ENCODE measurements at places on chromosomes 1 and 21.

DNA sequence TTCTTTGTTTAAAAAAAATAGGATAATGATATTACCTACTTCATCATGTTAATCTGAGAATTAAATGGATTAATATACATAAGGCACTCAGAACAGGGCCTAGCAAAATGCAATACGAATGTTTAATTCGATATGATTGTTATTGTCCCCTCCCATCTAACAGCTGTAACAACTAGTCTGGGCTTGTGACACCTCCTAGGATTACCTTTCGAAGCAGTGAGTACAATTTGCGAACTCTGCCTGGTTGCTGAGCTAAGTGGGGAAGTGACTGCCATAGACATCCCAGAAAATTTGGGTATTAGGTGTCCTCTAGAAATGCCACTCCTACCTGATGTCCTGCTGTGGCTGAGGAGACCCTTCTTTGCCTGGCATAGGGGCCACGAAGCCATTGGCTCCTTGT lies 3.0 kb downstream of the RASSF5 start:
- no peak for DNase-seq

DNA sequence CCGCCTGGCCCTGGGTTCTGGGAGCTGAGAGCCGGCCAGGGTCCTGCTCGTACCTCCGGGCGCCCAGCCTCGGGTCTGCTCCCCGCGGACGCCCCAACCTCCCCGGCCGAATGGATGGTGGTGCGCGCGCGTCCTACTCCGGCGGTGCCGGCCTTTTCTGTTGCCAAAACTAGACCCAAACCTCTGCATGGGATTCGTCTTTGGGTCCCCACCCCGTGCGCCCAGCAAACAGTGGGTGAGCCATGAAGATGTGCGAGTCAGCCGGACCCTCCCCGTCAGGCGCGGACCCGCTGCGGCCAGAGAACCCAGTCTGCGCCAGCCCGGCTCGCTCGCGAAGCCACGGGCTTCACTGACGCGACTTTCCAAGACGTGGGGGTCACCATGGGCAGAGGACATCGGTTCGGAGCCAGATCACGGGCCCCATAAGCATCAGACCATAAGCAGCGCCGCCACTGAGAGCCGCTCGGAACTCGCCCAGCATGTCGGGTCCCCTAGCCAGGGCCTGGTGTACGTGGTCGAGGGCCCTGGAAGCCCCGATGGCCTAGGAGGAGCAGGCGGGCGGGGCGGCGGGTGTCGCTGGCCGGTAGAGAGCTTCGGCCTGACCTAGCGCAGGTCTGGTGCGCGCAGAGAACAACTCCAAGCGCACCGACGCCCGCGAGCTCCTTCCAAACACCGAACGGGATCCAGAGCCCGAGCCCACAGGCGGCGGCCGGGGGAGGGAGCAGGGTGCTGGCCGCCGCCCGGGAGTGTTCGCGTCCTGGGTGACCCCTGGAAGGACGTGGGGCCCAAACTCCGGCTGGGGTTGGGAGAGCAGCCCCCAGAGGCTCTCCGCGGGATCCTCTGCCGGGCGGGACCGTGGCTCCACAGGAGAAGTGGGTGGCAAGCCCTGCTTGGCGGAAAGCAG lies 1.0 kb upstream of the TP73 start:
- DNase-seq, result no peak

GRCh38 chr1:1069056-1069710 lies 4.9 kb downstream of the RNF223 start:
- peak; percentile 18 for DNase-seq

- DNase-seq, result peak; percentile 71
These were observed 81.7 kb upstream of the PGBD5 start for GRCh38 chr1:230507666-230508402.

- DNase-seq, result no peak
These were observed 40.3 kb downstream of the HSF2BP start for GRCh38 chr21:43618940-43619339.

DNA sequence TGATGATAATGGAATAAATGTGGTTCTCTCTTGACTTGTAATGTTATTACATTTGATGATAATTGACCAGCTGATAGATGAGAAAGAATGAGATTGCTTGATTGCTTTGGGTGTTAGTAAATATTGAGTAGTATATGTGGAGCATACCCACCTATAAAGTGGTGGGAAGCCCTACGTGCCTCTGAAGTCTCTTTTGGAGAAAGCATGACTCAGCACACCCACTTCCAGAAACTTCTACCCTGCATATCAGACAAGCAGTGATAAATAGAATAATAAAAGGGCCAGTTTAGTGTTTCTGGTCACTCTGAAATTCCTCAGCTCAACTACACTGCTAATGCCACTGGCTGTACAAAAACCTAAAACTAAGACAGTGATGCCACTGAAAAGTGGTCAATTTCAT lies 288.8 kb downstream of the ZNF648 start:
- no peak for DNase-seq

DNA sequence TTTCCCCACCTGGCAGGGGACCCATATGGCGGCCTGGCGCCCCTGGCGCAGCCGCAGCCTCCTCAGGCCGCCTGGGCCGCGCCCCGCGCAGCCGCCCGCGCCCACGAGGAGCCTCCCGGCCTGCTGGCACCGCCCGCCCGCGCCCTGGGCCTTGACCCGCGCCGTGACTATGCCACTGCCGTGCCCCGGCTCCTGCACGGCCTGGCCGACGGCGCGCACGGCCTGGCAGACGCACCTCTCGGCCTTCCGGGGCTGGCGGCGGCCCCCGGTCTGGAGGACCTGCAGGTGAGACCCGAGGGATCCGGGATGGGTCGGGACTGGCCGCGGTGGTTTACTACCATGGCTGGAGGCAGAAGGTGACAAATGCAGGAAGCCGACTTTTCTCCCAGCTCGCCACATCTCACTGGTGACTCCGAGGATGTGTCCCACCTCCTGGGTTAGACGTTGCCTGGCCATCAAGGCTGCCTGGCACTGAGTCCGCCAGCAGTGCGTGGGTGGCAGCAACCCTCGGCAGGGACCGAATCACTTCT lies 1.1 kb downstream of the TFAP2E start:
- no peak for DNase-seq

DNA sequence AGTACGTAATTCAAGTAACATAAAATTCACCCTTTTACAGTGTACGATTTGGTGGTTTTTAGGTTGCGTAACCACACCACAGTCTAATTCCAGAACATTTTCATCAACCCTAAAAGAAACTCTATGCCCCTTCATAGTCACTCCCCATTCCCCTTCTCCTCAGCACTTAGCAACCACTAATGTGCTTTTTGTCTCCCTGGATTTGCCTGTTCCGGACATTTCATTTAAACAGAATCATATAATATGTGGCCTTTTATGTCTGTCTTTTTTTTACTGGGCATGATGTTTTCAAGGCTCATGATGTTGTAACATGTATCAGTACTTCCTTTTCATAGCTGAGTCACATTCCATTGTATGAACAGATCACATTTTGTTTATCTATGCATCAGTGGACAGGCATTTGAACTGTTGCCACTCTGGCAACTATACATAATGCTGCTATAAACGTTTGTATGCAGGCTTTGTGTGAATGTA lies 20.8 kb downstream of the OBSCN start:
- DNase-seq, result no peak

DNA sequence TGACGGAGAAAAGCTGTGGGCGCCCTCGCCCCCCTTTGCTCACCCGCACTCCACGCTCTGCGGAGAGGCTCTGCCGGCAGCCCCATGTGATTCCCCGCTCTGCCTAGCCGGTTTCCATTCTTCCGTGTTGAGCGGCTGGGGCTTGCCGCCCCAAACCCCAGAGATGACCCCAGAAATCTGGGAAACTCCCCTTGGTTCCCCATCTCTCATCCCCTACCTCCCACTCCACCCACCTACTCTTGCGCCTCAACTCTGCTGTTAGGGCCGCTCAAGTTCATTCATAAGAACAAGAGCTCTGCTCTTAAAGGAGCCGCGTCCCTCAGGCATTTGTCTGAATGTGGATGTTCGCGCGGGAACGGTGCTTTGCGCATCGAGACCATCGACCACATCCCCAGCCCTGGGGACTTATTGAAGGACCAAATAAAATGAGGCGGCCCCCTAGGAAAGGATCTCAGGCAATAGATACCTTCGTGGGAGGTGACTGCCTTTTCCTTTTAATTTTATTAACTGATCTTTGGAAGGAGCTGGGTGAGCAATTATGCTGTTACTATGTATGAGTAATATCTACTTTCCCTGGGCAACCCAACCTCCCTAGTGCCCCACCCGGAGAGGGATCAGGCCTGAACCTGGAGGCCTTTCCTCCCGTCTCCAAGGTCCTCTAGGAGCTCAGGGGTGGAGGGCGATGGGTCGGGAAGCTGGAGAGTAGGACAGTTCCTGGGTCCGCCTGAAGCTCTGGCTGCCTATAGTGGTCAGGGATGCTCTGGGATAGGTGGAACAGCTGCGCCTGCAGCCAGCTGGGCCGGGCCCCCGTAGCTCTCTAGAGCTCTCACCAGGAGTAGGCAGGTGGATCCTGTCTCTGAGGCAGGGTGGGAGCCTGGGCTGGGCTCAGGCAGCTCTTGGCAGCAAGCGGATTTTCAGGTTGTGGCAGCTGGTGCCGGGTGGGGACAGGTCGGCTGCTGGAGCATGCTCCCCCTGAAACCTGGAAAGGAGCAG lies 898 bp downstream of the MFSD2A start:
- DNase-seq, result no peak

DNA sequence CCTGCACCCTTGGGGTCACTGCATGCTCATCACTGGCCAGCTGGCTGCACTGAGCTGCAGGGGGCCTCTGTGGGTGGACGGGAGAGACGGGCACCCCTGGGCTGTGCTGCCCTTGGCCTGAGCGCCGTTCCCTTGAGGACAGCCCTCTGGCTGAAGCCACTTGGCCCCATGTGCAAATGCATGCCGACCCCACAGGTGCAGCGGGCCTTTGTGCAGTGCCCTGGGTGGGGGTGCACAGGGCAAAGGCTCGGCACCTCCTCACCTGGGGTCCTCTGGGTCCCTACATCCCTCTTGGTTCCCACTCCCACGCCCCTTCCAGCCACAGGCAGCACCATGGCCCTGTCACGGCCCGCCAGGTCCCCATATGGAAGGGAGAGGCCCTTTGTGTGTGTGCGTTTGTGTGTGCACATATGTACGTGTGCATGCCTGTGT lies 41.3 kb downstream of the COQ8A start:
- DNase-seq, result no peak

GRCh38 chr21:25467896-25468295 lies 139.4 kb downstream of the MRPL39 start:
- DNase-seq, result no peak

GRCh38 chr1:64941461-64942117 lies 24.8 kb downstream of the JAK1 start:
- DNase-seq, result no peak

- DNase-seq, result no peak
These were observed 1.3 kb downstream of the ABCG1 start for GRCh38 chr21:42220138-42220701.

- no peak for DNase-seq
These were observed 11.7 kb upstream of the EPHA2 start for GRCh38 chr1:16167331-16168143.

DNA sequence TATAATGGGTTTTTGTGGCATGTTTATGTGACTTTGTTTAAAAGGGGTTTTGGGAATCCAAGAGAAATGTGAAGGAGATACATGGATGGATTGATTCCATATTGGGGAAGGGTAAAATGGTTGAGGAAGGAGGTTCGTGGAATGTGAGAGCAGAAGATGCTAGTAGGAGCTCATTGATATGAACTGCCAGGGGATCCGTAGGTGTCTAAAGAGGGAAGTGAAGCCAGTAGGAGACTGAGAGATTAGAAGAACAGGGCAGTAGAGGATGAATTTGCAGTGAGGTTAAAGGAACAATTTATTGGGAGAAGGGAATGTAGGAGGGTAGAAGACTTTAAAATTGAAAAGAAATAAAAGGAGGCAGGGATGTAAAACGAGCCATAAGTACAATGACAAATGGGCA lies 252.6 kb downstream of the GPR52 start:
- DNase-seq, result no peak

- DNase-seq, result no peak
These were observed 106.2 kb downstream of the CENPF start for GRCh38 chr1:214709241-214709640.

GRCh38 chr1:44637702-44638411 lies 36.4 kb downstream of the TMEM53 start:
- no peak for DNase-seq

GRCh38 chr1:17645068-17645911 lies 105.8 kb downstream of the ARHGEF10L start:
- no peak for DNase-seq

- DNase-seq, result no peak
These were observed 17.0 kb upstream of the TCEA3 start for GRCh38 chr1:23441446-23442148.

- DNase-seq, result no peak
These were observed 63.5 kb upstream of the EDN2 start for GRCh38 chr1:41547781-41548560.

GRCh38 chr1:160858097-160858496 lies 4.6 kb downstream of the CD244 start:
- no peak for DNase-seq

GRCh38 chr1:54487571-54488050 lies 60.4 kb upstream of the ACOT11 start:
- DNase-seq, result no peak

DNA sequence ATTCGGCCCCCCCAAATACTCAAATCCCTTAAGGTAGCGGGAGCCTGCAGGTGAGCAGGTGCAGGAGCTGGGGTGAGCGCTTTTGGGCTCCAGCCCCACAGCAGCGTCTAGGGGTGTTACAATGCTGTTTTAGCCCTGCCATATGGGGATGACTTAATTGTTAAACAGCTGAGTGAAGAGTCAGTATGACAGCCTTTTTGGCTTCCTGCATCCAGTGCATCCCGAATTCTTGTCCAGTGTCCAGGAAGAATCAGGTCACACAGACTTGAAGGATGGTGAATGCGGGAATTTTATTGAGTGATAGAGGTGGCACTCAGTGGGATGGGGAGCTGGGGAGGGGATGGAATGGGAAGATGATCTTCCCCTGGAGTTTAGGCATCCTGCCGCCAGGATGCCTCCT lies 30.4 kb upstream of the HHAT start:
- DNase-seq, result no peak

GRCh38 chr1:67031859-67032247 lies 22.1 kb downstream of the SLC35D1 start:
- no peak for DNase-seq

DNA sequence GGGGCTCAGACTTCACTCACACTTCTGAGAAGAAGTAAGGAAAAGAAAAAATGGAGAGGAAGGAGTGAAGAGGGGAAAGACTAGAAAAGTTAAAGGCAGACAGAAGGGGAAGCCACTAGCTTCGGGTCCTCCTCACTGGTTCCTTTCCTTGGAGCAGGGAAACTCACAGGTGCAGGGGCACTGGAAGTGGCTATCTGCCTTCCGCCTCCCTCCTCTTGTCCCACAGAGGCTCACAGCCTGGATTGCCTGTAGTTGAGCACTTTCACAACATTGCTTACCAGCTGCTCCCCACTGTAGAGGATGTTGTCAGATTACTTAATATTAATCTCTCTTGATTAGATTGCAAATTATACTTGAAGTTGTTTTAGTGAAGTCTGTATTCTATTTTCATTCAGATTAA lies 21.6 kb upstream of the ABCA4 start:
- DNase-seq, result no peak

DNA sequence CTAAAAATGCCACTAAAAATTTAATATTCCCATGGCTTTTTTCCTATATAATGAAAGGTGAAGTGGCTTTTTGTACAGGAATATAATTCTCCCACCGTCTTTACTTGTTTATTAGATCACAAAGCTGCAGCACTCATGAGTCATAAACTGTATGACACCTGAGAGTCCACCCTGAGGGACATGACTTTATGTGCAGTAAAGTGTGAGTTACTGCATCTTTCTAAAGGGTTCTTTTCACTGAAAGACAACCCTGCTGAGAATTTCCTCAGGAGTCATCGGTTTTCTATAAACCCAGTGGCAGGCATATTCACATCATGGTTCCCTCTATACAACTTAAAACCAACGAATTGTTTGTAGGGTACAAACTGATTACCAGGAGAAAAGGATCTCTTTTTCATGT lies 77.4 kb downstream of the APP start:
- DNase-seq, result no peak

GRCh38 chr1:196887515-196888239 lies at the start of gene CFHR4:
Gene CFHR4 (plus strand): TSS chr1:196888052. CDS start chr1:196888151, 99 bp downstream.
- no peak for DNase-seq
